ENCODE measurements at places on chromosomes 13 and 19.

DNA sequence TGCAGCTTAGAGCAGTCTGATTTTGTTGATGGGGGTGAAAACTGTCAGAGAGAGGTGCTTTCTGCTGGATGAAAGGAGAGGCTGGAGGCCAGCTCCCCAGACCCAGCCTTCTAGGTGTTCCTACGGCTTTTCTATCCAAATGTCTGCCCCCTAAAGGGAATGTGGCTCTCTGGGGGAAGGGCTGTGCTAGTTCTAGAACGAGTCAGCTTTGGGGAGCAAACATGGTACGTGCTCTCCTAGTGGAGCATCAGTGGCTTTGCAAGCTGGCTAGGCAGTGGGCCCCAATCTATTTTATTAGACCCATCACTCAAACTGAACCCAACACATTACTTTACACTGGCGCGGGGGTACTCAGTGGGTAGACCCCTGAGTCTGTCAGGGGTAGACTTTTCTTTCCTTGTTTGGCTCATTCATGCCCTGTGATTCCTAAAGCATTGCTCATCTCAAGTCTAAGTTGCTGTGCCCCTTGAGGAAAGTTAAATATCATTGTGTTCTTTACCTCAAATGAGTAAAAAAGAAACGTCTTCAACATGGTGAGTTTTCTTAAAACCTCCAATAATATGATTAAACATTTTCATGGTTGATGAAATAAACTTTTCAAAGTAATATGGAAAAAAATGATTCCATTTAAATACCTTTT lies 254.9 kb downstream of the DLEU7 start:
- DNase-seq = no peak

GRCh38 chr19:55623561-55623960 lies 805 bp downstream of the ZNF784 start:
- DNase-seq = no peak

DNA sequence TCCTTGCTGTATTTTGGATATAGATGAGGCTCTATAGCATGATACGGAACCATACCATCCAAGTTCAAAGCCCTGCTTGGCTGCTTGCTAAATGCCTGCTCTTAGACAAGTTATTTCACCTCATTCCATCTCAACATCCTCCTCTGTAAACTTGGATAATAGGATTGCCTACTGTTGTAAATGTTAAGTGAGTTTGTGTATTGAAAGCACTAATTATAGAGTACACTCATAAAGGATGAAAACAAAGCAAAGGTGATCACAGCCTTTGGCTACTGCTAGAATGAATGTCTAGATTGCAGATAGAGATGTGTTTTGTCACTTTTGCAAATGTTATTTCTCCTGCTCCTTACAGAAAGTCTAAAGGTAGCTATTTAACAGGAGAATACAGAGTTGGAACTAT lies 34.3 kb upstream of the STARD13 start:
- no peak for DNase-seq

DNA sequence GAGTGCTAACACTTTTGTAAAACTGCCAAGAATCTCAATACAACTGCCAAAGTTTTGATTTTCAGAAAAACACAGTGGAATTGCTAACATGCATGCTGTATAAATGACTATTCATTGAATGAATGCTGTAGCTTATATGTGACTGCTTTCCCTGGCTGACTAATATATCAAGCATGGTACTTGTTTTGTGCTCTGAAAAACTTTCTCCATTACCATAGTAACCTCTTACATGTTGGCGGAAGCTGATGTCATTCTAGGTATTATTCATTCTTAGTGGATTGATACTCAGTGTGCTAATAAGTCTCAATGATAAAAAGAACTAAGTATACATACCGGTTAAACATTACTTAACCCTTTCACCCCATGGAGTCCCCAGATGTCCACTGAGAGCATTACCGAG lies 166.1 kb upstream of the MYO16 start:
- peak; percentile 70 for DNase-seq

- DNase-seq = peak; percentile 90
These were observed 28.9 kb upstream of the CACTIN start for GRCh38 chr19:3655402-3656072.

DNA sequence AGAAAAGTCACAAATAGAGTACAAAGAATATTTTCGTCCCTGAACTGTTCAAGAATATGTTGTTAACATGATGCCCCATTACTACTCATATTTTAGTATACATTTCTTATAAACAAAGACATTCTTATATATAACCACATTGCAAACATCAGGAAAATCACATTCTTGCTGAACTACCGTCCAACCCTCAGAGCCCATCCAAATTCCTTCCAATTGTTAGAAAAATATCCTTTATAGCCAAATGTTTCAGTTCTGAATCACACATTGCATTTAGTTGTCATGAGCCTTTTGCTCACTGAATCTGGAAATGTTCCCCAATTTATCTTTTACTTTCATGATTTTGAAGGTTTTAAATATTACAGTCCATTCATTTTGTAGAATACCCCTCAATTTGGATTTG lies 467.8 kb upstream of the ARGLU1 start:
- DNase-seq = no peak

GRCh38 chr13:61777271-61777670 lies 361.6 kb upstream of the PCDH20 start:
- no peak for DNase-seq

DNA sequence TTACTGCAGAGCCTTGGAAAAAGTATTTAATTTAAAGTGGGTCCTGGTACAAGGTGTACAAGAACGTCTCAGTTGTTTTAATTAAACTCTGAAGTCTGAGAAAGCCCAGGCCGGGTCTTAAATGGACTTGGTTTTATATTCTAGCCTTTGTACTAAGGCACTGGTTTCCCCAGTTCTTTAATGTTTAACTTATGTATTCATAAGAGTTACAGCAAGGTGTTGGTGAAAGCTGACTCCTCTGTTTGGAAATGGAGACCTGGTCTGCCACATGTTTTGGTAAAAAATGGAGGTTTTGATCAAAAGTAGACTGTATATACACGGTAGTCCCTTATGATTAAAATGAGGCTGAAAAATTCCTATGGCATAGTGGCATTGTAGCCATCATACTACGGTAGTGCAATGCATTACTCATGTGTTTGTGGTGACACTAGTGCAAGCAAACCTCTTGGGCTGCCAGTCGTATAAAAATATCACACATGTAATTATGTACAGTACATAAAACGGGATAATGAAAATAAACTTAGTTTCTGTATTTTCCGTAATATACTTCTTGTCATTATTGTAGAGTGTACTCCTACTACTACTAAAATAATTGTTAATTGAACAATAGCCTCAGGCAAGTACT lies 883.4 kb upstream of the SPRY2 start:
- no peak for DNase-seq

DNA sequence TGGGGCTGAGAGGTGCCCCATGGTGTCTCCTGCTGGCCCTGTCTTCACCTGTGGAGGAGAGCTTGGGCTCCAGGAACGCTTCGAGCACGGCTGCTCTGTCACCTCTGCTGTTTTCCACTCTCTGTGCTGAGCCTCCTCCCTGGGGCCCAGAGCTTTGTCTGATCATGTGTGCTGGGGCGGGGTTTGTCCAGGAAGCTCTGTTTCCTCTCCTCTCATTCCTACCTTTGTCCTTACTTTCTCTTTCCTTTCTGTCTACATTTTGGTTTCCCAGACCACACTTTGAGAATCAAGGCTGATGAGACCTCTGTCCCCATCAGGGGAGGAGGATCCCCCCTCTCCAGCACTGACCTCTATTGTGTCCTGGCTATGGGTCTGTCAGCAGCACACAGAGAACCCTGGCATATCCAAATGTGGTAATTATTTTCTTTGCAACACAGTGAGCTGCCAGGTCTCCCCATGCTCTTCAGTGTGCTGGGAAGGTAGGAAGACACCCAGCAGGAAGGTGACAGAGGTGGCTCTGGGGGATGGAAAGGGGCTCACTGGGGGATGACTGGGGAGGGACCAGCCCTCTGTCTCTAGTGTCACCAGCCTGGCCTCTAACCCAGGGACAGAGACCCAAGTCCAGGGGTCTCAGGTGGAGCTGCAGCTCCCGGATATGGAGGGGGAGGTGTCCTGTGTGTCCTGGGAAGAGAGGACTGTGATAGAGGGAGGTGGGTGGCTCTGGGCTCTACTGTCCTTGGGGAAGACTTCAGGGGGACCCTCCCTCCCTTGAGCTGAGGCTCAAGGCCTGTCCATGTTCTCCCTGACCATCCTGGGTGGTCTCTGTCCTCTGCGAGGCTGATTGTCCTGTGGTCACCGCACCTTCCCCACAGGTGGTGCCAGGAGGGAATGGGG lies at the start of gene CEACAM1:
TSS of gene CEACAM1 (minus strand) at position 128 of the 894 bp plus-strand sequence. CDS start at position 21, 107 bp downstream.
- peak; percentile 8 for DNase-seq

GRCh38 chr13:43785650-43786471 lies 911 bp downstream of the ENOX1 start:
- DNase-seq = peak; percentile 1

GRCh38 chr19:51333836-51334460 lies 8.0 kb downstream of the VSIG10L start:
- no peak for DNase-seq

GRCh38 chr13:99124794-99125316 lies 75.8 kb upstream of the UBAC2 start:
- peak; percentile 64 for DNase-seq

GRCh38 chr19:18119717-18120105 lies 22.1 kb downstream of the MAST3 start:
- no peak for DNase-seq

DNA sequence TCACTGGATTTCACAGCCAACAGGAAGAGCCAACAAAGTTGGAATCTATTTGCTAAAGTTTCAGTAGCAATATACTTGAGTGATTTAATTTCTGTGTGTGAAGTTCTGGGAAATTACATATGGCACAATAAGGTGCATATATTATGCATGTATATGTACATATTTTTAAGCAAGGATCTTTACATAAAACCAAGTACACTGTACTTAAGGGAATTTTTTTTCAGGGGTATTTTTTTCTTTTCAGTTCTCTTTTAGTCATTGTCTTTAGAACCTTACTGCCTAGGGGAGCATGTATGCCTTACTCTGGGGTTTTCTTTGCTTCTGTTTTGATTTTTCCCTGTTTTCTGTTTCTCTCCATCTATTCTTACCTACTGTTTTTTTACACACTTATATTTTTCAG lies 7.4 kb downstream of the RAP2A start:
- DNase-seq = no peak

DNA sequence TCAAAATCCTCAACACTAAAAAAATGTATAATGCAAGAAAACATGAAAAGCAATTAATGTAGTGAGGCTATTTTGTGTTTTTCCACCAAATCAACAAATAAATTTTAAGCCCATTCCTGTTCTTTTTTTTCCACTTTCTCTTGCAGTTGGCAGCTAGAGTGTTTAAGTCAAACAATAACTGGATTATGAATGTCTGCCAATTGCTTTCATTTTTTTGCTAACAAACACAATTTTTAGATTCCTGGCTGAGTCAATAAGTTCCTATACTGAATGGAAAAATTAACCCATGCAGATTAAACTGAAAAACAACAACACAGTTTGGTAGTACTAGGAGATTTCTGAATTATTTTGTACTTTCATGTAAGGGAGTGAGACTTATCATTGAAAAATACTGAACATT lies 232.4 kb downstream of the SLITRK5 start:
- DNase-seq = no peak

- DNase-seq = peak; percentile 37
These were observed 18.0 kb upstream of the PNMA8B start for GRCh38 chr19:46513461-46514236.

DNA sequence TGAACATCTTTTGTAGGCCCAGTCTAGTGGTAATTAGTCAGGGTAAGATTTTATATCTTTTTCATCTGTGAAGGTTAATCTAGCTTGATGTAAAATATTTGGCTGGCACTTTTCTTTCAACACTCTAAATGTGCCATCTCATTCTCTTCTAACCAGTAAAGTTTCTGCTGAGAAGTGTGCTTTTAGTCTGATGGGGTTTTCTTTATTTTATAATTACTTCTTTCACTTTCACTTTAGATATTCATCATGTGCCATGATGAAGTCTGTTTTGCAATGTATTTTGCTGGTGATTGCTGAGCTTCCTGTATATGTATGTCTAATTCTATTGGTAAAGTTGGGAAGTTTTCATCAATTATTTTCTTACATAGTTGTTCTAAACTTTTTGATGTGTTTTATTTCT lies 31.9 kb downstream of the ZNF726 start:
- no peak for DNase-seq

DNA sequence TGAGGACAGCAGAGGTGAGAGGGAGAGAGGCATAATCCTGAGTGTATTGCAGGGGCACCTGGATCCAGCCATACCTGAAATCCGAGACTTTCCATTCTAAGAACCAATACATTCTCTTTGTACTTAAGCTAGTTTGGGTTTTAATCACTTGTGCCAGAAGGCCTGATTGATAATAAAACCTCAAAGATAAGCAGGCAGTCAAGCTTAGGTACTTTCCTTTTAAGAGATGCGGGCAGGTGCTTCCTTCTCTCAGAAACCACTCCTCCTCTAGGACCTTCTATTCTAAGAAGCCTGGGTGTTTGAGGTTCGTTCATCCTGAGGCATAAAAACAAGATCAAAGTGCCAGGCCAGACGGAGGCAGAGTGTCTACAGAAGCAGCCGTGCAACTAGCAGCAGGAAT lies 22.2 kb downstream of the FAM187B start:
- DNase-seq = no peak

DNA sequence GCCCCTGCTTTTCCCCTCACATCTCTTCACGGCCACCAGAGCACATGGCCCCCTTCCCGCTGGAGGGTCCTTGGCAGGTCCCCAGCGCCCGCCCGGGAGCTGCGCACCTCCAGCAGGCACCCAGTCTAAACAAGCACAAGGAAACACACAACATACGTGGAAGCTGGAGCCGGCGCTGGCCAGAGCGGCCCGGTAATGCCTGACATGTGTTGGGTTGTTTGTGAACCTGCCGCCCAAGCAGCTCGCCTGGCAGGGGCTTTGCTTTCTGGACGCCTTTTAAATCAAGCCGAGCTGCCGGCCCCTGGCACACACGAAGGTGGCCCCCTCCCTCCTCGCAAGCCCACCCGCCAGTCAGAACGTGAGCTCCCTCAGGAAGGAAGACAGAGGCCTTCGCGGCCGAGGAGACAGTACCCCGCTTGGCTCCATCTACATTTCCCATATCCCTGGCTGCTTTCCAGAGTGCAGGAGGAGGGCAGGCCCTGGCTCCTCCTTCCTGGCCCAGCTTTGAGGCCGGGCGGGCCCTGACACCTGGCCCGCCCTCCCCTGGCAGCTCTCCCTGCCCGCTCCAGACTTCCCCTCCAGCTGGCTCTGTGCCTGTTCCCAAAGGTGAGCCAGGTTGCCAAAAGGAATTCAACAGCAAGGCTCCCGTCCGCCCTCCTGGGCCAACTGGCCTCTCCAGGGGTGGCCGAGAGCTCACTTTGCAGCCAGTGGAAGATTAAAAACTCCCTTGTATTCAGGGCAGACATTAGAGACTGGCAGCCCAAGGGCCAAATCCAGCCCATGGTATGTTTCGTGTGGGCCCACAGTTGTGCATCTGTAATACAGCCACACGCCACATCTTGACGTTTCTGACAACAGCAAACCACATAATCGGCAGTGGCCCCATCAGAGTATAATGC lies 28.7 kb downstream of the COMP start:
- peak; percentile 61 for DNase-seq

All from ACHN (cell line).